ENCODE measurements at places on chromosomes 13 and 19. TPM values are rescaled to one million over a fixed set of nuclear protein-coding genes. Genes with fewer than 3 reads are reported as not detected.

Gene IL12RB1
- 95.7 TPM for total RNA-seq

Gene PRX
- total RNA-seq = 3.8 TPM

Gene NLRP7
- total RNA-seq = not detected

Gene ZNF441
- total RNA-seq = 9.6 TPM

Gene APC2
- 0.27 TPM for total RNA-seq

Gene CGB7
- total RNA-seq = not detected

Gene ILF3
- total RNA-seq = 365 TPM

Gene REEP6
- 5.0 TPM for total RNA-seq

Gene SYNGR4
- total RNA-seq = not detected

Gene PLVAP
- not detected for total RNA-seq

Gene FXYD1
- not detected for total RNA-seq

Gene GRK1
- not detected for total RNA-seq

Gene SHANK1
- total RNA-seq = 0.75 TPM

Gene PLK5
- not detected for total RNA-seq

Gene CKAP2
- total RNA-seq = 12.0 TPM

Gene LPAR6
- 38.5 TPM for total RNA-seq

Gene KIR3DL1
- total RNA-seq = 34.7 TPM

Gene SIGLEC11
- not detected for total RNA-seq

Gene ATP8B3
- total RNA-seq = 11.5 TPM

Gene SERPINE3
- not detected for total RNA-seq

Gene ZNF439
- total RNA-seq = 15.4 TPM

Gene ADPRHL1
- total RNA-seq = 0.72 TPM

Gene ICAM4
- total RNA-seq = 1.3 TPM

Gene C3
- total RNA-seq = 0.38 TPM

Data from natural killer cell (primary cell).